Activated T-cell treated with anti-CD3 and anti-CD28 coated beads, Interleukin-2, amount 50 U/mL, for 72 hours (primary cell): ENCODE measurements at places on chromosomes 6 and 20.

GRCh38 chr6:29336269-29336668 lies 32.4 kb downstream of the OR5V1 start:
- no peaks in the 10 kb centered on the region for H3K36me3 ChIP-seq
- no peak for DNase-seq
- peaks cover 48% of the 10 kb centered on the region for H3K27me3 ChIP-seq
- no peak overlapping the region for H3K4me3 ChIP-seq

DNA sequence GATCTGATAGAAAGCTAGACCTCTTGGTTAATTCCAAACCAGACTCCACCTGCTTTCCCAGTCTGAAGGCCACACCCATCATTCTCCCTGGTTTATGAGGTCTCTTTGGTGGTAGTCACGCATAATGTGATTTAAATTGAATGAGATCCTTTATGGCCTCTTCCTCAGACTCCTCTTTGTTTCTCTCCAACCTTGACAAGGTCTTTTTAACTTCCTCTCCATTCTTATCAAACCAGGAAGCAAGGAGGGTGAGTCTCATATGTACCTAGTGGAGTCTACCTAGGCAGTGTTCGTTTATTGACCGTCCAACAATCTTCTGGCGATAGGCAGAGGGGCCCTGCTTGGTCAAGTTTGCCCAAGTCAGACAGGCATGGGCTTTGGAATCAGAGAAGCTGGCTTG lies 184.2 kb upstream of the LAMP5 start:
- no peak for DNase-seq
- H3K36me3 ChIP-seq: no peaks in the 10 kb centered on the region
- no peaks in the 10 kb centered on the region for H3K27me3 ChIP-seq
- H3K27ac ChIP-seq: no peak overlapping the region
- no peaks in the 10 kb centered on the region for H3K4me1 ChIP-seq
- H3K4me3 ChIP-seq: no peak overlapping the region

DNA sequence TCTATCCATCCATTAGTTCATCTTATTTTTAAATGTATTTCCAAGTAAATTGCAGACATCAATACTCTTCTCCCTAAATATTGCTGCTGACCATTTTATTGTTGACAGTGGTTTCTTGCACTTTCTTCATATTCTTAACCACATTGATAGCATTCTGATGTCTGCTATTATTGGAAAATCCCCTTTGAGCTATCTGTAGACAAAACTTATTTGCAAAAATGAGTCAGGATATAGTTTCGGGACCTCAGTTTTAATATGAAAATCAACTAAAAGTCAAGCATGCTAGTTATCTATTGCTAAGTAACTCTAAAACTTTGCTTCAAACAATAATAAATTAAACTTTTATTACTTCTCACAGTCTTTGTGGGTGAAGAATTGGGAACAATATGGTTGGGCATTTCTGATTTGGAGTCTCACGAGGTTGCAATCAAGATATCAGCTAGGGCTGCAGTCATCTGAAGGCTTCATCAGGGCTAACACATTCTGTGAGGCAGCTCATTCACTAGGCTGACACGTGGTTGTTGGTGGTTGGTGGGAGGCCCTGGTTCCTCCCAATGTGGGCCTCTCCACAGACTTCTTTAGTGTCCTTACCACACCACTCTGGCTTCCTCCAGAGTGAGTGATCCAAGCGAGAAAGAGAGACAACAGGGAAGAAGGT lies 32.7 kb downstream of the CD109 start:
- H3K36me3 ChIP-seq: peaks cover 3% of the 10 kb centered on the region
- DNase-seq: peak; percentile 48
- H3K4me1 ChIP-seq: peaks cover 54% of the 10 kb centered on the region
- H3K27me3 ChIP-seq: no peaks in the 10 kb centered on the region
- peak overlapping the region; percentile 73 for H3K4me3 ChIP-seq

DNA sequence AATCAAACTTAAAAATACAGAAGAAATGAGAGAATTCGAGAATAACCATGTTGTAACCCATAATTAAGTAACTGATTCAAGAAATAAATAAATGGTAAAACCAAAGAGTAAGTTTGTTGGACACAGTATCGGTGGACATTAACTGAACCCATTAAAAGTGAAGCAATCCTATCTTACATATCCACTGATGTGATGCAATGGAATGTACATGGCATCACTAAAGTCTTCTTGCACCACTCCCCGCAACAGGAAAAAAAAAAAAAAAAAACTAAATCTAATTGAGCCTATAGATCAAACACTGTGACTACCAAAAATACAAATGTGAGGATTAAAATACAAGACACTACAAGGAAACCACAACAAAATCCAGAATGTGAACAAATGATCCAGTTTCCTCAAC lies 7.9 kb downstream of the SNX14 start:
- peaks cover 48% of the 10 kb centered on the region for H3K4me1 ChIP-seq
- H3K4me3 ChIP-seq: no peak overlapping the region
- no peaks in the 10 kb centered on the region for H3K27me3 ChIP-seq
- no peak overlapping the region for H3K27ac ChIP-seq
- H3K36me3 ChIP-seq: peaks cover 28% of the 10 kb centered on the region
- no peak for DNase-seq

- peaks cover 22% of the 10 kb centered on the region for H3K36me3 ChIP-seq
- DNase-seq: no peak
- H3K27ac ChIP-seq: peak overlapping the region; percentile 59
Measured at GRCh38 chr6:158687506-158687905, 37.7 kb downstream of the SYTL3 start.

GRCh38 chr6:98929498-98930060 lies 18.2 kb downstream of the FBXL4 start:
- H3K36me3 ChIP-seq: peaks cover 19% of the 10 kb centered on the region
- H3K27me3 ChIP-seq: no peaks in the 10 kb centered on the region
- no peak for DNase-seq
- peaks cover 38% of the 10 kb centered on the region for H3K4me1 ChIP-seq
- no peak overlapping the region for H3K27ac ChIP-seq
- no peak overlapping the region for H3K4me3 ChIP-seq

GRCh38 chr6:7528565-7528964 lies 12.9 kb upstream of the DSP start:
- H3K27ac ChIP-seq: no peak overlapping the region
- H3K4me3 ChIP-seq: no peak overlapping the region
- DNase-seq: no peak
- H3K4me1 ChIP-seq: no peaks in the 10 kb centered on the region

- peak overlapping the region; percentile 52 for H3K27ac ChIP-seq
- no peak for DNase-seq
- peak overlapping the region; percentile 1 for H3K4me3 ChIP-seq
- H3K27me3 ChIP-seq: no peaks in the 10 kb centered on the region
- H3K4me1 ChIP-seq: peaks cover 68% of the 10 kb centered on the region
Measured at GRCh38 chr6:45487645-45488044, 109.9 kb upstream of the SUPT3H start.

- no peak overlapping the region for H3K4me3 ChIP-seq
- H3K27ac ChIP-seq: no peak overlapping the region
- DNase-seq: no peak
- peaks cover 13% of the 10 kb centered on the region for H3K27me3 ChIP-seq
- H3K4me1 ChIP-seq: no peaks in the 10 kb centered on the region
Measured at GRCh38 chr6:12766365-12766764, 49.8 kb downstream of the PHACTR1 start.

- H3K36me3 ChIP-seq: peaks cover 31% of the 10 kb centered on the region
- peaks cover 6% of the 10 kb centered on the region for H3K27me3 ChIP-seq
- peak; percentile 56 for DNase-seq
- H3K27ac ChIP-seq: peak overlapping the region; percentile 100
- peaks cover 89% of the 10 kb centered on the region for H3K4me1 ChIP-seq
Measured at GRCh38 chr6:106097411-106098231, 11.5 kb downstream of the PRDM1 start.

- peak overlapping the region; percentile 97 for H3K27ac ChIP-seq
- H3K4me1 ChIP-seq: peaks cover 60% of the 10 kb centered on the region
- peak; percentile 51 for DNase-seq
- no peaks in the 10 kb centered on the region for H3K36me3 ChIP-seq
Measured at GRCh38 chr20:45857882-45858216, 435 bp downstream of the ZSWIM3 start.

DNA sequence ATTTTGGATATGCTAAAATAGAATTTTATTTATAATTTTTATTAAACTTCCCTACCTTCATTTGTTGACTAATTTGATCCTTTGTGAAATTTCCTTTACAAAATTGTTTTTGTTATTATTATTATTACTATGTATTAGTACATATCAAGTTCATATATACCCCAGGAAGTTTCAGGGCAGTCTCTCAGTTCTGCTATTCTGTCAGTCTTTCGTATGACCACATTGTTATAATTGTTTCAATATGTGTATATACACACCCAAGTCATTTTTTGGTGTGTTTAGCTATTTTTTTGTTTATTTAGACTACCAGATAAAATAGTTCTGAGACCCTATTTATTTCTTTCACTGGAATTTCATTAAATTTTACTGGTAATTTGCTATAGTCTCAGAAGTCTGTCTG lies 72.1 kb downstream of the NKAIN2 start:
- no peak overlapping the region for H3K27ac ChIP-seq
- H3K4me3 ChIP-seq: no peak overlapping the region
- H3K27me3 ChIP-seq: no peaks in the 10 kb centered on the region
- no peaks in the 10 kb centered on the region for H3K36me3 ChIP-seq
- no peak for DNase-seq

GRCh38 chr6:41335943-41336342 lies 535 bp downstream of the NCR2 start:
- peak overlapping the region; percentile 68 for H3K4me3 ChIP-seq
- peaks cover 47% of the 10 kb centered on the region for H3K4me1 ChIP-seq

DNA sequence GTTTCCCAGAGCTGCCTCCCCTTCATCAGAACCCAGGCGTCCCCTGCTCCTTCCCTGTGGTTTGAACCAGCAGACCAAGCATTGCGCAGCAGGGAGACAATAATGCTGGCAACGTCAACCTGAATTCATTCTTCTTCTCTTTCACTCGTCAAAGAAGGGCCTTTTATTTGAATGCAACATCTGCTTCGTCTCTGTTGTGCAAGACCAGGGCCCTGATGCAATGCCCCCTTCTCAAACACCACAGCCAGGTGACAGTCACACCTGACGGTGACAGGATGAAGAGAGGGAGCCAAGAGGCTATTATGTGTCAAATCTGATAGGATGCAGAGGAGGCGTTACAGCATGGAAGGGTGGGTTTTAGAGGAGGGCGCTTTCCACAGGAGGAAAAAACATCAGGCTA lies 8.0 kb downstream of the INSM1 start:
- no peak for DNase-seq
- H3K4me3 ChIP-seq: no peak overlapping the region
- H3K36me3 ChIP-seq: no peaks in the 10 kb centered on the region
- H3K27ac ChIP-seq: no peak overlapping the region
- H3K27me3 ChIP-seq: peaks cover 66% of the 10 kb centered on the region
- H3K4me1 ChIP-seq: peaks cover 23% of the 10 kb centered on the region

DNA sequence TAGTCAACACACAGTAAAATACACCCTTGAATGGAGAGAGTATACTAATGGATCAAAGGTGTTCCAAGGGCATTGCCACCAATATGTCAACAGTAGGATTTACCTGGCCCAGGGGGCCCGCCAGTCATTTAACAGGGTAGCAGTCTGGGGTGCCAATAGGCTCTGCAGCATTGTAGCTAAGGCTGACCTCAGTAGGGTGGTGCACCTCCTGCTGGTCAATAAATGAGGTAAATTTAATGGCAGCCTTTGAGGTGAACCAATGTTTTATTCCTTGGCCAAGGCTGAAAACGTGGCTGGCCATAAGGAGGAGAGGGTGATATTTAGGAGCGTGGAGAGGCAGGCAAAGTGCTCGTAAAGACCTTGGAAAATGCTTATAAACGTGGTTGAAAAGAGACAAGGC lies 147.2 kb downstream of the RPS12 start:
- no peak overlapping the region for H3K27ac ChIP-seq
- no peaks in the 10 kb centered on the region for H3K36me3 ChIP-seq
- H3K27me3 ChIP-seq: peaks cover 62% of the 10 kb centered on the region
- H3K4me3 ChIP-seq: no peak overlapping the region
- DNase-seq: no peak

GRCh38 chr6:129597023-129597713 lies 112.8 kb downstream of the ARHGAP18 start:
- H3K4me3 ChIP-seq: no peak overlapping the region
- no peak overlapping the region for H3K27ac ChIP-seq
- H3K36me3 ChIP-seq: no peaks in the 10 kb centered on the region
- H3K27me3 ChIP-seq: no peaks in the 10 kb centered on the region
- no peak for DNase-seq
- H3K4me1 ChIP-seq: peaks cover 9% of the 10 kb centered on the region

DNA sequence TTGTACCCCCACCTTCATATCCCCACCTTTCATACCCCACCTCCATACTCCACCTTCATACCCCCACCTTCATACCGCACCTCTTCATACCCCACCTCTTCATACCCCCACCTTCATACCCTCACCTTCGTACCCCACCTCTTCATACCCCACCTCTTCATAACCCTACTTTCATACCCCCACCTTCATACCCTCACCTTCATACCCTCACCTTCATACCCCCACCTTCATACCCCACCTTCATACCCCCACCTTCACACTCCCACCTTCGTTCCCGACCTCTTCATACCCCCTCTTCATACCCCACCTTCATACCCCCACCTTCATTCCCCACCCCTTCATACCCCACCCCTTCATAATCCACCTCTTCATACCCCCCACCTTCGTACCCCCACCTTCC lies 92.9 kb upstream of the NAA20 start:
- no peak overlapping the region for H3K27ac ChIP-seq
- no peaks in the 10 kb centered on the region for H3K4me1 ChIP-seq
- H3K27me3 ChIP-seq: peaks cover 10% of the 10 kb centered on the region
- no peak overlapping the region for H3K4me3 ChIP-seq
- DNase-seq: no peak

- peaks cover 20% of the 10 kb centered on the region for H3K27me3 ChIP-seq
- H3K4me3 ChIP-seq: no peak overlapping the region
- H3K27ac ChIP-seq: no peak overlapping the region
- DNase-seq: no peak
- no peaks in the 10 kb centered on the region for H3K4me1 ChIP-seq
Measured at GRCh38 chr20:62227977-62228958, 8.2 kb upstream of the HRH3 start.

DNA sequence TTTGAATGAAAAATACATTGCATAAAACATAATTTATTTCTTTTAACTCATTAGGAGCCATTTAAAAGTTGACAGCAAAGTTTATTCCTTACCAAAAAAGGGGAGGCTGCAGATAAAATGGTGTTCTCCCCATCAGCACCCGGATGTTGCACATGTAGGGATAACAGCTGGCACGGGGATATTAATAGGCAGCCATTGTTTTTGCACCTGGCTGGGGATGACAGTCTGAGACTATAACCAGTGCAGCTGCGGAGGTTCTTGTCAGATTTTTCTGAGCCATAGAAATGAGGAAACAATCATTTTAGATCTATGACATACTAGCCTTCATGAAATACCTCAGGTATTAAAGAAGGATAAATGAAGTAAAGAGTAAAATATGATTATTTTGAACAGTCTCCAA lies 20.1 kb upstream of the HECA start:
- no peak for DNase-seq
- no peaks in the 10 kb centered on the region for H3K27me3 ChIP-seq
- peaks cover 9% of the 10 kb centered on the region for H3K36me3 ChIP-seq
- no peak overlapping the region for H3K27ac ChIP-seq
- no peak overlapping the region for H3K4me3 ChIP-seq

- H3K36me3 ChIP-seq: no peaks in the 10 kb centered on the region
- H3K27ac ChIP-seq: no peak overlapping the region
- no peaks in the 10 kb centered on the region for H3K4me1 ChIP-seq
- peaks cover 14% of the 10 kb centered on the region for H3K27me3 ChIP-seq
- no peak overlapping the region for H3K4me3 ChIP-seq
- no peak for DNase-seq
Measured at GRCh38 chr6:169960003-169960344, 208.6 kb downstream of the ERMARD start.

- no peak overlapping the region for H3K27ac ChIP-seq
- no peak for DNase-seq
- H3K36me3 ChIP-seq: no peaks in the 10 kb centered on the region
- H3K27me3 ChIP-seq: no peaks in the 10 kb centered on the region
- no peak overlapping the region for H3K4me3 ChIP-seq
Measured at GRCh38 chr20:6295127-6295866, 172.5 kb upstream of the FERMT1 start.
